ENCODE measurements at places on chromosomes 2 and 18.

- DNase-seq, result no peak
Observed at GRCh38 chr18:67794521-67794920, 278.0 kb upstream of the DSEL start.

DNA sequence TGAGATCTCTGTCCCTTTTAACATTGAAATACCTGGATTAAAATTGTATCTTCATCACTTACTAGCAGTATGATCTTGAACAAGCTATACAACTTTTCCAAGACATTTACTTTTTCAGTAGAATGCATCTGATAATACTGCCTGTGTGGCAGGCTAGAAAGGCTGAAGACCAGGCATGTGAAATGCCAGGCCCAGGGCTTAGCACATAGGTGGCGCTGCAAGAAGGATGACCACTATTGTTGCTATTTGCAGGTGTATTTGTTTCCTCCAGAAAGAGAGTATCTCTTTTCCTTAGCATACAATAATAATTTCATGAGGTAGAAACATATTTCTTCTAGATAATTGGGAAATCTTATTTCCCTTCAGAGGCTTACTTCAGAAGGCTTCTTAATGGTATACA is 331.3 kb downstream of the THSD7B start:
- no peak for DNase-seq

- DNase-seq, result no peak
Observed at GRCh38 chr2:132618734-132619133, 51.3 kb downstream of the LYPD1 start.

DNA sequence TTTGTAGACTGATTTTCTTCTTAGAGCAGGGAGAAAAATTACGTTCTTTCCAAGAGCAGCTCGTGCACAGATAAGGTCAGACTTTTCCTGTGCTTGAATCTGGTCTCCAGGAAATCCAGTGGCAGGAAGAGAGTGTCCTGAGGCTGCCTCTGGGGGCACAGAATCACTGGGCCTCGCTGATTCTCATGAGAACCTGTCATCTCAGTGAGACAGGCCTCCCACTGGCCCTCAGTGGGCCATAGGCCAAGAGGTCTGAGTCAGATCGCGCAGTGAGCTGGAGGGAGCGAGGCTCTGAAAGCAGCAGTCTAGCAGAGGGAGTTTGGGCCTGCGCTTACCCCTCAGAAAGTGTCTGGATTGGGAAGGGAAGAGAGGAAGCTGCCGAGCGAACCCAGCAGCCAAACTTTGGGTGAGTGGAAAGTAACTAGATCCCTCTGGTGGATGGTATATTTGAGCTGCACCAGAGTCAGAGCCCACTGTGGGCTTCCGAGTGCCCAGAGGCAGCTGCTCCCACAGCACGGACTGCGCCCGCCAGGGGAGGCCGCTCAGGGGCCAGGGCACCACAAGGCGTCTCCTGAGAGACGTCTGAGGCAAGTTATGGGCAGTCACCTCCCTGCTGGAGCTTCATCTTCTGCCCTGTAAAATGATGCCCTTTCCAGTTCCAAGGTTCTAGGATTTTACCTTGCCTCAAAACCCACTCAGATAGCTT is 8.2 kb downstream of the GDF7 start:
- DNase-seq, result peak; percentile 71

- DNase-seq, result no peak
Observed at GRCh38 chr18:63617049-63617914, 26.8 kb downstream of the SERPINB4 start.

- DNase-seq, result no peak
Observed at GRCh38 chr2:154837035-154837434, 138.5 kb downstream of the KCNJ3 start.

GRCh38 chr2:16195681-16196070 is 255.3 kb downstream of the MYCN start:
- no peak for DNase-seq

GRCh38 chr18:26504831-26505230 is 43.5 kb downstream of the KCTD1 start:
- DNase-seq, result no peak

GRCh38 chr2:179703702-179704101 is 157.7 kb downstream of the ZNF385B start:
- no peak for DNase-seq

GRCh38 chr2:241541564-241542277 is 16.8 kb upstream of the BOK start:
- no peak for DNase-seq

DNA sequence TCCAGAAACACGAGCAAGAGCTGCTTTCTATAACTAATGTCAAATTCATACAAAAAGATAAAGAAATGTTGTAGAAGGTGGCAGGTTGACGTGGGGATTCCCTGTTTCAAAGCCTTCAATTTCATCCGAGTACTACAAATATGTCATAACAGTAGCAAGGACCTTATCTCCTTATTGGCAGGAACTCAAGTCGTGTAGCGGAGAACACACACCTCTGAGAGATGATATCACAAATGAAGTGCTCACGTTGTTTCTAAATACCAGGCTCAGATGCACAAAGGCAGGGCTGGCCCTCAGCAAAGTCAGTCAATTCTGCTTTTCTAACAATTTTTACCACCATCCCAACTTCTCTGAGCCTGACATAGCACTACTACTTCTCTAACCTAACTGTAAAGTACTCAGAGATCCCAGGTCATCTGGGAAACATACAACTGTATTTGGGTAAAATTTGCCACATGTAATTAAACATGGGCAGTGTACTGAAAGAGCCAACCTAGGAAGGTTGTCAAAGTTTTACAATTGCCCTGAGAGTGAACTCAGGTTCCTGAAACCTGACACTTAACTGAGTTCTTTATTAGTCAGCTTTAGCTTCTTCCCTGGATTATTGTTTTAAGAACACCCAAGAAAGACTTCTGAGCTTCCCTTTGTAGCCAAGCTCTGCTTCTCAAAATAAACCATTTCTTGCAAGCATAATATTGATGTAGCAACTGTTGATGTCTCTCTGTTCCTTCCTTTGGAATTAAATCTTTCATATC is 813.7 kb upstream of the ACVR2A start:
- peak; percentile 69 for DNase-seq

DNA sequence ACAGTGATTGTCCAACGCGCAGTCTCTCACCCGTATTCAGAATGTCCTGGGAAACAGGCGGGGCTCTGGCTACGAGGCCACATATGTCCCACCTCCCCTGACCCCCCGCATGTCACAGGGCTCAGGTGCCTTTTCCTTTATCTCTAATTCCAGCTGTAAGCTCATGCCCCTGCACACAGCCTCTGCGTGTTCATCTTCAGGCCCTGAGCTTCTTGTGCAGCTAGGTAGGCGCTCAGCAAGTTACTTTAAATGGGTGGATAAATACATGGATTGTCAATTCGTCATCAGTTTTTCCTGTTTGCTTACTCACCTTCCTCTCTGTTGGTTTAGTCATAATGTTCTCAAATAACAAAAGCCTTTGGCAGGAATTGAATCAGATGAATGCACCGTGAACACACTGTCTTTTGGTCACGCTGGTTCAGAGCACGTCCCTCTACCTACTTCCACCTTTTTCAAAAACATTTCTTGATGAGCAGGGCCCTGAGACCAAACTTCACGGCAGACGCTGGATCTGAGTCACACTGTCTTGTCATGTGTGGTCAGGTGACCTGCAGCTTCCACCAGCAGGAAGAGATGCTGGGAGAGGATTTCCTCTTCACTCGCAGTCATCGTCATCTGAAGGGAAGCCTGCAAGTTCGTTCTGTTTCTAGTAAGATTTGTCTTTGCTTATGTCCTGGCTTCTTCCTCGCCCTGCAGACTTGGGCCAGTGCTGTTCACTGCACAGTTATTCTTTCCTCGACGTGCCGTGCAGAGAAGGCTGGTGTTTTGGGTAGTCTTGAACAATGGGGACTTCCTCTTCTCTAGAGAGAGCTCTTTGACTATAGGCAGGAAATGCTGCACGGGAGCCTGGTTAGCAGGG is 138.1 kb downstream of the PTGR3 start:
- DNase-seq, result peak; percentile 87

- DNase-seq, result peak; percentile 47
Observed at GRCh38 chr2:159706385-159706980, 5.8 kb upstream of the MARCHF7 start.

DNA sequence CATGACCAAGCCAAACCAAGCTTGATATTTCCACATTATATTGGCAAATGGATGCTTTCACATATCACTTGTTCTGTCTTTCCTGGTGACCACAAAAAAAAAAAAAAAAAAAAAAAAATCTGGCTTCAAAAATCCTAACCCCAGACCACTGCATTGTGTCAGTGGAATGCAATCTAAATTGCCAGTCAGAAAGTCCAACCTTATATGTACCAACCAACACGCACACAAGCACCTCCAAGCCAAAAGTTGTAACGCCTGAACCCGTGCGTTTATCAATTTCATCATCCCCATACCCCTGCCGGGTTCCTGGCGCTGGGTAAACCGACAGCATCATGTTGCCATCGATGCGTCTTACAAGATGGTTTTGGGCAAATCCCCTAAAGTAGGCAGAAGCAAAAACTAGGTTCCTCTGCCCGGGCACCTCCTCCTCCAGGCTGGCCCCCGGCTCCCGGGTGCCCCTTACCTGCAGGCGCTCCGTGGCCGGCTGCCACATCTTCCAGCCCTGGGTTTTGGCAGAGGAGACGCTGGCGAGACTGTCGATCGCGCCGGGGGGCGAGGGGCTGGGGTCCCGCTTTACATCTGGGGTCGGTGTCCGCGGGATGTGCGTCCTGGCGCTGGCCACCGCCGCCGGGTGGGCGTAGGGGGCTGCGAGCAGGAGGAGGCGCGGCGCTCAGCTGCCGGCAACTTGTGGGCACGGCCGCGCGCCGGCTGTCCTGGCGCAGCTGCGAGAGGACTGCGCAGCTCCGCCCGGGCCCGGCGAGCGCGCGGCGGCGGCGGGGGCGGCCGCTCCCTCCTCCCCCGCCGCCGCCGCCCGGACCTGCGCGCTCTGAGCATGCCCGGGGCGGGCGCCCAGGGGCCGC is at the start of gene PID1:
PID1 (minus strand) TSS at position 737 of the 860 bp plus-strand sequence; CDS start at position 493, 244 bp downstream.
- peak; percentile 67 for DNase-seq

DNA sequence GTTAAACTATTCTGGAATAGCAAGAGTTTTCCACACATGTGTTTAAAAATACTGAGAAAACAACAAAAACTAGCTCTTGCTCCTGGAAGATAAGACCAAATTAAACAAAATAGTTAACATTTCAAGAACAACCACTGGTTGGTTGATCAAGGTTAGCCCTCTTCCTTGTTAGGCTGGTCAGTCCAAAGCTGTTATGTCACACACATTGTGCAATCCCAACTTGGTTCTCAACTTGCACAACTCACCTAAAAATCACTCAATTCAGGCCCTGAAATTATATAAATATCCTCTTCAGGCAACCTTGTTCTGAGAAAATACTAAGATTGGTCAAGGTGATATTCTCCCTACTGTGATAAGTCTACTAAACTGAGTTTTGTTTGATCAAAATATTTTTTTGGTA is 169.7 kb upstream of the LRP1B start:
- DNase-seq, result no peak

- no peak for DNase-seq
Observed at GRCh38 chr18:27400001-27400400, 214.9 kb upstream of the CHST9 start.

GRCh38 chr18:7305416-7305815 is 74.5 kb downstream of the LRRC30 start:
- DNase-seq, result no peak

GRCh38 chr2:41896186-41896846 is 151.5 kb upstream of the PKDCC start:
- no peak for DNase-seq

GRCh38 chr18:48687346-48688042 is 148.7 kb downstream of the CTIF start:
- DNase-seq, result no peak

- DNase-seq, result no peak
Observed at GRCh38 chr2:181690860-181691259, 10.5 kb upstream of the NEUROD1 start.

DNA sequence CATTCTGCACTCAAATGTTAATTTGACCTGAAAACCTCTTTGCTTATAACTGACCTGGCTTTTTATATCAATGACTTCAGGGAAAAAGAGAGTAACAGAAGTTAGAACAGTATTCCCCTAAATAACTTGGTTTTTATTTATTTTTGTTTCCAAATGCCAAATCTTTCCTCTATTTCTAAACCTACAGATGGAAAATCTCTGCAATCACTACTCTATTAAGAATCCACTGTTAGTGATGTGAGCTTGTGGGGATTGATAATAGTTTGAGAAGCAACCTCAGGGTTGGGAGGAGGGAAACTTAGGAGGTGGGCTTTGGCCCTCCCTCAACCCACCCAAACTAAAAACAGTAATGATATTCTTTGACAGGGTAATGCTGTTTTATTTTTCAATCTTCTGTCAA is 351.8 kb downstream of the DCC start:
- DNase-seq, result no peak

DNA sequence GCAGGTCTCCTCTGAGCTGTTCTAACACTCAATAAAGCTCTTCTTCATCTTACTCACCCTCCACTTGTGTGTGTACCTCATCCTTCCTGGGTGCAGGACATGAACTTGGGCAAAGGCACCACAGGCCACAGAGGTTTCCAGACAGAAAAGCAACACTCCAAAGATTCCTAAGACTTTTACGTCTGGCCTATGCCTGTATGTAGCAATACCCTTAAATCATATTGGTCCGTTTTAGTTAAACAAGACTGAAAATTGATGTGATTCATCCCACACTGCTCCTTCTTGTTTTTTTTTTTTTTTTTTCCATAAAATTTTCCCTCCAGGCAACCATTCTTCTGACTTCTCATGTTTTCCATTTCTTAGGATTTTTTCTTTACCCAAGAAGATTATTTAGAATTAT is 404.3 kb downstream of the PID1 start:
- DNase-seq, result no peak

- no peak for DNase-seq
Observed at GRCh38 chr2:11375689-11376027, 31.2 kb upstream of the ROCK2 start.

- DNase-seq, result peak; percentile 73
Observed at GRCh38 chr18:59697236-59697932, at the start of gene CCBE1. TSS of gene CCBE1 (minus strand) at chr18:59697423.

DNA sequence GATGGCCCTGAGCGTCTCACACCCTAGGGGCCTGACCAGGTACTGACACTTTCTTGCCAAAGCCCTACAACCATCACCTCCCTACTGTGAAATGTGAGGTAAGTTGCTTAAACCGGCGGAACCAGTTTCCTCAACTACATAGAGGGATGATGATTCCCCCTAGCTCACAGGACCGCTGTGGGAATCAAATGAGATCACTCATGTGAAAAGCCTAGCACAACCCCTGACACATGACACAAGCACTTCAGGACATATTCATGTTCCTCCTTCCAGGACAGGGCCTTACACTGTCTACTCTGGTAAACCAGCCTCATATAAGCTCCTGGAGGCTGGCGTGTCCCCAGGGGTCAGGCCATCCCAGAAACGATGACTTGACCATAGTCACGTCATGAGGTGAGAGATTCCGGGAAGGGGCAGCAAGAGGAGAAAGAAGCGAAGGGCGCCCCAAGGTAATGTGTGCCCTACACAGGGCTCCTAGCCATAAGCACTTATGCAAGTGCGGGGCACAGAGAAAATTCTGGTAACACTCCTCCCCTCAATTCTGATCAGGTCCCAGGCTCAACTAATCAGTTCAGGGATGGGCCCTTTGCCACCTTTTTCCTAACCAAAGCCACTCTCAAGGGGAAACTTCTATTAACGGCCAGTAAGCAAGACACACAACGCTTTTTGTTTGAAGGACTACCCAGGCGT is 49.5 kb downstream of the C2orf42 start:
- DNase-seq, result peak; percentile 27
